Spinal cord (tissue), 10 donors: ENCODE measurements at places on chromosomes 12 and 14. TPM values are rescaled to one million over a fixed set of nuclear protein-coding genes. Genes with fewer than 3 reads are reported as not detected.

- H3K4me3 ChIP-seq: no peak overlapping the region
- no peaks in the 10 kb centered on the region for H3K36me3 ChIP-seq
- no peak overlapping the region for H3K27ac ChIP-seq
- DNase-seq: no peak
Measured at GRCh38 chr12:93802293-93802692, 125.1 kb downstream of the CRADD start.

- H3K4me3 ChIP-seq: no peak overlapping the region
- no peak overlapping the region for H3K27ac ChIP-seq
- H3K36me3 ChIP-seq: no peaks in the 10 kb centered on the region
- H3K27me3 ChIP-seq: no peaks in the 10 kb centered on the region
- no peak for DNase-seq
Measured at GRCh38 chr14:20515846-20516245, 10.5 kb downstream of the RNASE10 start.

- no peak overlapping the region for H3K27ac ChIP-seq
- no peak overlapping the region for H3K4me3 ChIP-seq
- DNase-seq: no peak
- no peaks in the 10 kb centered on the region for H3K4me1 ChIP-seq
- H3K36me3 ChIP-seq: peaks cover 3% of the 10 kb centered on the region
Measured at GRCh38 chr12:39369756-39370155, 73.2 kb downstream of the KIF21A start.

DNA sequence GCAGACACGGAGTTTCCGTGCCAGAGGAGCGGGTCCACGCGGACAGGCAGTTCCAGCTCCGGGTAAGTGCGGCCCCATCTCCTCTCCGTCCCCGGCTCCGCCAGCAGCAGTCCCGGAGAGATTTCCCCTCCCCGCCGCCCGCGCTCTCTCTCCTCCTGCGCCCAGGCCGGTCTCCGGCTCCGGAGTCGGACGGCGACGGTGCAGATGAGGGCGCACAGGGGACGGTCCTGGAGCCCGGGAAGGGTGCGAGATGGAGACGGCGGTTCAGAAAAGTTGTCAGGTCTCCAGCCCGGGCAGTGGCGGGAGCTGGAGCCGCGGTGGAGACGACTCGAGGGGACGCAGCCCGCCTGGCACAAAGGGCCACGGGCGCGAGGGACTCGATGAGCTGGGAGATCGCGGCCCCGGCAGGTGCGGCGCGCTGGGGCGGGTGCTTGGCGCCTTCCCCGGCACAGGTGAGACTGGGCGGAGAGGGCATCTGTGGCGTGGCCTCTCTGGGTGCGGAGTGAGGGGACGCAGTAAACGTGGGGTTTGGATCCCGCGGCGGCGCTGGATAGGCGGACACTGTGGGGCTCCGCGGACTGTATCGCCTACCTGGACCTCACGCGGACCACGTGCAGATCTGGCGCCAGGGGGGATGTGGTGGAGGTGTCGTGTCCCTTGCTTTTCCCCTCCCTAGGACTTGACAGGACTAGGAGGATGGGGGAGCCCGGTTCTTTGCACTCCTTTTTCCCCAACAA is 1540.3 kb upstream of the TMEM132C start:
- peaks cover 35% of the 10 kb centered on the region for H3K27me3 ChIP-seq
- no peak overlapping the region for H3K27ac ChIP-seq
- peaks cover 22% of the 10 kb centered on the region for H3K4me1 ChIP-seq
- no peaks in the 10 kb centered on the region for H3K36me3 ChIP-seq

GRCh38 chr12:13250416-13250815 is 53.9 kb downstream of the EMP1 start:
- H3K4me1 ChIP-seq: no peaks in the 10 kb centered on the region
- no peak overlapping the region for H3K4me3 ChIP-seq
- no peak for DNase-seq
- no peaks in the 10 kb centered on the region for H3K27me3 ChIP-seq

DNA sequence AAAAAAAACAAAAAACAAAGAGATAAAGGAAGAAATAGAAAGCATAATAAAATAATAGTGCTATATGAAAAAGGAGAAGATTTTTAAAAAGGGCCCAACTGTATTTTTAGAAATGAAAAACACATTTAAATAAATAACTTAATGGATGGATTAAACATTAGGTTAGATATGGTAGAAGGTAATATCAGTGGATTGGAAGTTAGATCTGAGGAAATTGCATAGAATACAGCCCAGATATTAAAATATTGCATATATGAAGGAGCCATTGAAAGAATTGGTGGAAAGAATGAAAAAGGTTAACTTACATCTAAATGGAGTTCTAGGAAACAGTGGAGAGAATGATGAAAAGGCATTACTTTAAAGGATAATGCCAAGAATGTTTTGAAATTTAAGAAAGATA is 27.8 kb downstream of the CACNA1C start:
- no peak overlapping the region for H3K4me3 ChIP-seq
- no peak for DNase-seq
- peaks cover 9% of the 10 kb centered on the region for H3K4me1 ChIP-seq
- H3K36me3 ChIP-seq: no peaks in the 10 kb centered on the region
- H3K27ac ChIP-seq: no peak overlapping the region
- H3K27me3 ChIP-seq: no peaks in the 10 kb centered on the region

The GLT8D2 gene
- 86.8 TPM for total RNA-seq

The MOAP1 gene
- 68.3 TPM for total RNA-seq

The SLC25A47 gene
- total RNA-seq: not detected

The GDF3 gene
- not detected for total RNA-seq

The IL26 gene
- total RNA-seq: not detected

The LRP1 gene
- total RNA-seq: 182 TPM
